ENCODE measurements at places on chromosomes 5 and 9.

DNA sequence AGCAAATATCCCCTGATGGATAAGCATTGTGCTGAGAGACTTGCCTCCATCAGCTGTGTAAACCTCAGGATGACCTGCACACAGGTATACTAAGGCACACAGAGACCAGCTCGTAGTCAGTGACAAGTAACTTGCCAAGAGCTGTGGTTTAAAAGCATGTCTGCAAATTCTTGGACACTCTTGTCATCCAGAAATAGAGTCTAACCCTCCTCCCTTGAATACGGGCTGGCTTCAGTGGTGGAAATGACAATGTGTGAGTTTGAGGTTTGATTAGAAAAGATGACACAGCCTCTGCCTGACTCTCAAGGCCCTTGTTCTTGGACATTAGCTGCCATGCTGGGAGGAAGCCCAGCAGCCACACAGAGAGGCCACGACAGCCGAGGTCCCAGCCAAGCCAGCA is 114.4 kb downstream of the GADD45G start:
- no peak for DNase-seq

DNA sequence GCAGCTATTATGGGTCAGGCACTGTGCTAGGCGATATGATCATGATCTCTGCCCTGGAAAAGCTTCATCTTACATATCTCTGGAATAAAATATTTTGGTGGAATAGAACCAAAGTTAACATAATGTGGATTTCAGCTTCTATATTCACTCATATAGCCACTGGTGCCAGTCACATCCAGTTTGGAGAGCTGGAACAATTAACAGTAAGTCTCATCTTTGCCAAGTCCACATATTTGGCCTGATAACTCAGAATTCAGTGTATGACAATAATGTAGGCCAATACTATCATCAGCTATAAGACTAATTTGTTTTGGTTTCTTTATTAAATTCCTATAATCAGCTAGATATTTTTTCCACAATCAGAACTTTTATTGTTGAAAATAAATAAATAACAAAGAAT is 5.9 kb upstream of the FAM13B start:
- DNase-seq: no peak

- no peak for DNase-seq
These were observed 165.0 kb upstream of the GLRA1 start for GRCh38 chr5:152089644-152090043.

DNA sequence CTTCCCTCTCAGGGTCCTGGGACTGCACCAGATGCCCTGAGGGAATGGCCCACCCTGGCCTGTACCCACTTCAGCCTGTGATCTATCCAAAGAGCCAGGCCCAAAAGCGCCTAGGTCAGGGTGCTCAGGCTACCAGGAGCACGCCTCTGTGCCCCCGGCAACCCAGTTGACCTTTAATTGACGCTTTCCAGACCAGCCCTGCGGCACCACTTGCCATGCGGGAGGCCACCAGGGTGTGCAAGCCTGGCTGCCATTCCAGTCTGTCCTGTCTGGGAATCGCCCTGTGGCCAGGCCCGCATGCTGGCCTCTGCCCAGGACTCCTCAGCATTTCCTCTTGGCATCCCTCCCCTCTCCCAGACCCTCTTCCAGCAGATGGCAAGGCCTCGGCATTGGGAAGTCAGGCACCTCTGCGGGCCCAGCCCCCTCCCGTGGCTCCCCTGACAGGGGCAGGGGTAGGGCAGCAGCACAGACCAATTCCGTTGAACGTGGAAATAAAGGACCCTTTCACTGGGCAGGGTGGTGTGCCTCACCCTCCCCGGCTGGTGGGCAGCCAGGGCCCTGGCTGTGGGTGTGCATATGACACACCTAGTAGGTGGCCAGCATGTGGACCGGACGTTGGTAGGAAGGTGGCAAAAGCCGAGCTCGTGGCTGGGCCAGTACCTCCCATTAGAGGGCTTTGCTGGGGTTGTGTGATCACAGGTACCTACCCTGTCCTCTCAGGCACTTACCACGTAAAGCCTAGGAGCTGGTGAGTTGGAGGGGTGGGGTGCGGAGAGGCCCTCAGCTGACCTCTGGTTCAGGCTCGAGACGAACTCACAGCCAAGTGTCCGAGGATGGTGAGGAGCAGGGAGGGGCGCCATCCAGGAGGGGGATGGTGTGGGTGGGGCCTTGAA is 3.5 kb upstream of the AIF1L start:
- no peak for DNase-seq

DNA sequence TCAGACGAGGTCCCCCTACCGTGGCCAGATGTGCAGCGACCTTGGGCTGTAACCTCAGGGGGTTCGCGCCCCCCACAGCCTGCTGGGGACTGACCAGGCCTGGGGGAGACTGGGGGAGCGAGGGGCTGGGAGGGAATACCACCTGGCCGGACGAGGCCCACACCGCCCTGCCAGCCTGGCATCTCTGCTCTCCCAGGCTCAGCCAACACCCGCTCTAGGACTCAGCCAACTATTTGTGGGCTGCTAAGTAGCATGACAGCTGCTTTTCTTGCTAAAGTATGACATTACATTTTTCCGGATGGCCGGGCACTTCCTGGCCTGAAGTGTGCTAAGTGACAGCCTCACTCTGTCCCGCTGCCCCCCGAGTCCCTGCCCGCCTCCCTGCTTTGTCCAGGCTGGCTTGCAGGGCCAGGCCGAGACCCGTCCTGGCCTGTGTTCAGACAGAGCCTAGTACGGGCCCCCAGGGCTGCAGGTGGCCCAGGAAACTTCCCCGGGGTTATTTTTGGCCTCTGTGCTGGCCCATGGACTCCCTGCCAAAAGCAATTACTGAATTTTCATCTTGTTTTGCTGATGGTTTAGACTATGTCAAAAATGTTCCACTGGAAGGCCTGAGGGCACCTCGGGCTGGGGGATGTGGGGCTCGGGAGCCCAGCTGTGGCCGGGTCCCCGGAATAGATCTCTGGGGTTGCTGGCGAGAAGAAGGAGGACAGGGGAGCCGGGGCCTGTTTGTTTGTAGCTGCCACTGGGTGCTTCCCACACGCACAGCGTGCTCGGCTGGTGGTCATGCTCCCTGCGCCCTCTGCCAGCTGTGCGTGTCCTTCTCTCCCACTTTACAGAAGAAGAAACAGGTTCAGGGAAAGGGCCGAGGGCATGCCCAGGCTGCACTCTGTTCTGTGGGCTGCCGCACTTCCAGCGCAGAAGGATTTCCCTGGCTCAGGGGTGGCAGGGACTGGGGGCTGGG is 13.4 kb upstream of the SLC2A6 start:
- peak; percentile 16 for DNase-seq

GRCh38 chr5:136656811-136657210 is 291.5 kb upstream of the TRPC7 start:
- DNase-seq: no peak

Data from NCI-H69 (cell line).